Activated gamma-delta T cell (primary cell): ENCODE measurements at places on chromosomes 4 and X.

DNA sequence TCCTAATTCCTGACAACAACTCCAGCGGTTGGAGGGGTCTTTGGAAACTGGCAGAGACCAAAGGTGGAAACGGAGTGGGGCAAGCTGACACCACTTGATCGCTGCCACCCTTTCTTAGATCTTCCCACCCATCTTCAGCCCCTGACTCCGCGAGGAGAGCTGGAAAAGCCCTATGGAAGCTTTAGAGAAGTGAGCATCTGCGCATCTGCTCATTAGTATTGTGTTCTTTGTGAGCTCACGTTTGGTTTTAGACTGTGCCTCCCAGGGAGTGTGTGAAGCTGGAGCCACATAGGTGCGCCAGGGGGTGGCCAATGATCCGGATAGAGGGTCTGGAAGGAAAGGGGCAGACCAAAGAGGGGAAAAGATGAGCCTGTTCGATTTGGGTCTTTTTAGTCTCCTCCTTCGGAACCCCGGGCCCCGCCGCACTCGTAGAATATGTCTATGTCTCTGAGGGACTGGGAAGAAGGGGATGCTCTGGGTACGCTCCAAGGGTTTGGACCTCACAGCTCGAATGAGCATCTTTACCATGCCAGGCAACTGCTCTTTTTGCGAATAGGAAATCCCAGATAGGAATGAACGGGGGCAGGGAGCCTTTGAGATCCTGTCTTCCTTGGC lies 578 bp upstream of the DKK2 start:
- DNase-seq, result no peak

GRCh38 chr4:164512124-164512523 lies 241.8 kb upstream of the SMIM31 start:
- DNase-seq, result no peak

DNA sequence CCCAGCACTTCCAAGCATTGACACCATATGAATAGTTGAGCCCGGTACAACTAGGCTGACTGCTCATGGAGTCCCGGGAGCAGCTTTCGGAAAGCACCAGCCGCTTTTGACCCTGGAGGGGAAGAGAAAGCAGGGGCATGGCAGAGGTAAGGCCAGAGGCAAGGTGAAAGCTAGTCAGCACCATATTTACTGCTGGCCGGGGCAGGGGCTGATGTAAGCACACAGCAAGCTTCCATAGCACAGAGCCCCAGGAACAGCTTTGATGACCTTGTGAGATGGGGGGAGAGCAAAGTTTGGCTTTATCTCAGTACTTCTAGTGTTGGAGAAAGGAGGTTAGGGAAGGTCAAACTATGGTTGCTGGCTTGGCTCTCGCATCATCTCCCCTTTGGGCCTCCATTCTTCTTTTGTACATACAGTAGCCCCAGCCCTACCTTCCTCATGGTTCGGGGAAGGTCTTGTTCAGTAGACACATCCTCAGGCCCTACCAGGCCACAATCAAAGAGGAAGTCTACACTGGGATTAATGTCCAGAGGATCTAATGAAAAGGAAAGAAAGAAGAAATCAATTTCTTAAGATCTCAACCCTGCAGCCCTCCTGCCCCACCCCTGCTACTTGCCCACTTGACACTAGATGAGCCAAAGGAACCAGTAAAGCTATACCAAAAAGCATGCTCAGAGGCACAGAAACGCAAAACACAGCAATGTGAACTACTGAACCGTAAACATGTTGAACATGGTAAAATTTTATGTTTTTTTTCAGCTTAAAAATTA lies 9.4 kb downstream of the ZMYM3 start:
- no peak for DNase-seq

- DNase-seq, result no peak
Measured at GRCh38 chrX:129581904-129582303, 41.8 kb downstream of the OCRL start.

- DNase-seq, result no peak
Measured at GRCh38 chrX:132216283-132216682, 3.0 kb downstream of the RAP2C start.

GRCh38 chr4:151716324-151716723 lies 44.5 kb downstream of the GATB start:
- DNase-seq, result no peak

GRCh38 chr4:28686618-28687017 lies 1826.0 kb downstream of the STIM2 start:
- no peak for DNase-seq

GRCh38 chrX:53268173-53268572 lies 13.2 kb downstream of the IQSEC2 start:
- no peak for DNase-seq

- DNase-seq, result no peak
Measured at GRCh38 chr4:159229164-159229563, 126.3 kb downstream of the RAPGEF2 start.

GRCh38 chr4:122930862-122931261 lies 8.5 kb upstream of the NUDT6 start:
- no peak for DNase-seq

- DNase-seq, result no peak
Measured at GRCh38 chr4:70991596-70991995, 1.9 kb upstream of the DCK start.
